ENCODE measurements at places on chromosomes 2 and 18.

GRCh38 chr2:75315436-75315835 lies 116.1 kb upstream of the TACR1 start:
- DNase-seq: no peak

GRCh38 chr2:9753665-9754531 lies 89.4 kb upstream of the TAF1B start:
- DNase-seq: no peak

- no peak for DNase-seq
Observed at GRCh38 chr2:197893403-197894177, 89.2 kb downstream of the PLCL1 start.

DNA sequence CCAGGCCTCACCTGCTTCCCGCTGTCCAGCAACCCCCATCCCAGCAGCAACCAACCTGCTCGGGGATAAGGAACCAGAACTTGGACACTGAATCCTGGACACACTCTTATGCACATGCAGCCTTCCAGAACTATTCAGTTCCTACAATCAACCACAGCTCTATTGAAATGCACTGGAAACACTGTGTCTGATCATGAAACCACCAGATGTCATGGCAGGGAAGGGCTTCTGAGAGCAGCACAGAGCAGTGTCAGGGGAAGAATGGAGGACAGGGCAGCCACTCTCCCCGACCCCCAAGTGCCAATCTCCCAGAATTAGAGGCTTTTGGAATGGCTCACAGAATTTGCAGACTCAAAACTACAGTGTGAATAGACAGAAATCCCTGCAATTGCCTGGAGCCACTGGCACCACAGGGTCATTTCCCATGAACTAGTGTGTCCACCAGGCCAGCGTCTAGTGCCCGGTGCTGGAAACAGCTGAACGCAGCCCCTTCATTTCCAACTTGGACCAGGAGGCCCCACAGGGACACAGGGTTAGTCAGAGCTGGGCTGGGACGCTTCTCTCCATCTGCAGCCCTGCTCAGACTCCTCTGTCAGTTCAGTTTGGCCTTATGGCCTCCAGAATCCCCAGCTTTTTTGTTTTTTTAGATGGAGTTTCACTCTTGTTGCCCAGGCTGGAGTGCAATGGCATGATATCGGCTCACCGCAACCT lies 25.5 kb downstream of the MRPL35 start:
- DNase-seq: no peak

DNA sequence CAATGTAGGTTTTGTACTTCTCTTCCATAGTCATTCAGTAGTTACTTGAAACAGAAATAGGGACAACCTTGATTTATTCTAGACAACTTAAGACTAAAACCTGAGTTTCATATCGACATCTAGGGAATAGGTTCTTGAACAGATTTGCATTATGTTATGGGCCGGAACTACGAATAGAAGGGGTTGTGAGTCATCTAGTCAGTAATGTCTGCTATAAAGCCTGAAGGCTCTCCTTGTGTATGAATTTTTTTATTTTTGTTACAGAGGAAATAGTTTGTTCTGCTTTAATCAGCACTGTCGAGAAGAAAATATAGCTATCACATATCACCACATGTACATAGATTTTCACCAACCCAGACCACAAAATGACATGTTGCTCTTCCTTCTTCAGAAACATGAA lies 17.3 kb upstream of the TRIM43 start:
- no peak for DNase-seq

- DNase-seq: no peak
Observed at GRCh38 chr2:219277703-219278654, 1.2 kb upstream of the DNAJB2 start.

- DNase-seq: no peak
Observed at GRCh38 chr2:74010087-74010541, 25.4 kb downstream of the TET3 start.

DNA sequence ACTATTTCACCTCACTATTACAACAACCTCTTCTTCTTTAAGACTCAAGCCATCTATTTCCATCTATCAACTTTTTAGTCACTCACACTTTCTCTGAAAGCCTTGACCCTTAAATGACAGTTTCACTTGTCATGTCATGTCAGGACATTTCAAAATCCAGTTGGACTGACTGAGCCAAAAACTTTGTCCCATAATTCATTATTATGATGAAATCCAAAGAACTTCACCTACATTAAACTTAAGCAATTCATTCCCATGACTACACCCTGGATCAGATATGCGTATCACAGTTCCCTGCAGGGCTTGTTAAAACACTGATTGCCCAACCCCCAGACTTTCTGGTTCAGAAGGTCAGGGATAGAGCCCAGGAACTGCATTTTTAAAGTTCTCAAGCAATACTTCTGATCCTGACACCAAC lies 26.5 kb downstream of the LDAH start:
- DNase-seq: no peak

DNA sequence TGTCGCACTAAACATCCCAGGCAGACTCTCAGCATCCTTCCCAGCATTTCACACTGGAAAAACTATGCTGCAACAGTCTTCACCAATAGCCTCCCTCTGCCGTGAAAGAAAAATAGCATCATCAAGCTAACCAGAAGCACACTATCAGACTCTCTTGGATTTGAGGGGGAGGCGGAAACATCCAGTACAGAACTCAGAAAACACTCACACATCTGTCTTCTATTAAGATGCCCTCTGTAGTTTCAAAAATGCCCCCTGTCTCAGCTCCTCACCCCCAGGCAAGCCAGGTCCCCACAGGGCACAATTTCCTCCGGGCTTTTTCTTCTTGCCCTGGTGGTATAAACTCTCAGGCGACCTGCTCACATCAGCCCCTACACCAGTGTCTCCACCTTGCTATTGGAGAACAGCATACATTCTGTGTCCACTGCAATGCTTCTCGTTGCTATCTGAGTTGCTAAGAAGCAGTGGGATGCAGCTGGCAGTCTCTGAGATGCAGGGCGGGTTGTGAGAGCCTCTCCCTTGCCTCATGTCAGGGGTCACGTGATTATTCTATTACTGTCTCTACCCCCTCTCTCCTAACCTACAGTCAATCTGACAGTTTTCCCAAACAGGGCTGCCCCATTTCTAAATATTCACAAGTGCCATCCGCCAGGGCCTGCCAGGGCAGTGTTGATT lies 189.9 kb downstream of the INO80D start:
- DNase-seq: no peak

DNA sequence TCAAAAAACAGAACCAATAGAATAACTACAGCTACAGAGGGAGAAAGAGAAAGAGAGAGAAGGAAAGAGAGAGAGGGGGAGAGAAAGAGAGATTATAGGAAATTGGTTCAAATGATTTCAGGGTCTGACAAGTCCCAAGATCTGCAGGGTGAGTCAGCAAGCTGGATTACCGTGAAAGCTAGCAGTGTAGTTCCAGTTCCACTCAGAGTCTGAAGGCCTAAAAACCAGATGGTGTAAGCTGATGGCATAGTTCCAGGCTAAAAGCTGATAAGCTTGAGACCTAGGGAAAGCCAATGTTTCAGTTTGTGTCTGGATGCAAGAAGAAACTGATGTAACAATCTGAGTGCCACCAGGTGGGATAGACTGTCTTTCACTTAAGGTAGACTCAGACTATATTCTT lies 397.7 kb downstream of the TRIB2 start:
- DNase-seq: no peak

GRCh38 chr2:238238311-238238765 lies 1.5 kb downstream of the HES6 start:
- no peak for DNase-seq

- DNase-seq: no peak
Observed at GRCh38 chr2:17813742-17814473, 2.4 kb upstream of the MSGN1 start.

DNA sequence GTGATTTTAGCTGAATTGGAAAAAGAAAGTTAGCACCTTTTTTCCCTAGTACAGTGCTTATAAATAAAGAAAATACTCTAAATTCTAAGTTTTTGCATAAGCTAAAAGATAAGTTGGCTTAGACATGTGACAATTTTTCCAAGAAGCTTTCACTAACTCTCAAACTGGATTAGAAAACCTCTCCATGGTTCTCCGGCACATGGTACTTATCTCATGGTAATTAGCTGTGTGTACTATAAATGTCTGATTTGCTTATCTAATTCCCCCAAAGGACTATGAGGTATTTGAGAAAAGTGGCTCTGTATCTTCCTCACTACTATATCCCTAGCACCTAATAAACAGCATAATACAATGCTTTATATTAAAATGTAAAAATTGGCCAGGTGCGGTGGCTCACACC lies 71.1 kb downstream of the ROCK1 start:
- DNase-seq: no peak

DNA sequence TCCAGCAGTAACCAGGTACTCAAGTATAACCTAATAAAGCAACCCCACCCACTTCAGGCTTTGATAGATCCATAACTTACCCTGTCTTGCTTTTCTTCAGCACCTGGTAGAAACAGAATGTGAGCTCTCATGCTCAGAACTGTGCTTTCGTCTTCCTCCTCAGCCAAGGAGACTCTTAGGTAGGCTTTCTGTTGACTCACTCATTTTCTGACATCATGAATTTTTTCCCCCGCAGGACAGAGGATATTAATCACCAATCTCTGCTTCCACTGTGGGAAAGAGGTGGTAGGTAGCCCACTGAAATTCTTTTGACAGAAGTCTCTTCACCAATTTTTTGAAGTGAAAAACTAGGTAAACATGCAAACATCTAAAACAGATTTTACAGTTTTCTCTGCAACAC lies 241.2 kb upstream of the KCNJ3 start:
- DNase-seq: no peak

DNA sequence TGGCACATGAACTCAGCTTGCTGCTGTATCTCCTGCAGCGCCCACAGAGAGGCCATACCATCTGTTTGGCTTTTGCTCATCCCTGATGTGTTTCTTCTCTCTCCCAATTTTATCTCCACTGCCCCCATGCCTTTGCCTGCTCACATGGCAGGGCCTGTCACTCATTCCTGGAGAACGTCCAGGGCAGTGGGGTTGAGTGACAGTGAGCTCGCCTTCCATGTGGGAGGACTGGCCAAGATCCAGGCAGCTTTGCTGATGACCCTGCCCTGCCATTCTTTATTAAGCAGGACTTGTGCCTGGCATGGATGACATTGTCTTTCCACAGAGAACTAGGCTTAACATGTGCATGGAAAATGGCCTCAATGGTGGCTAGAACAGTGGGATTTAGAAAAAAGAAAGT lies 230.5 kb upstream of the THSD7B start:
- DNase-seq: no peak

GRCh38 chr2:20449501-20450200 lies 2.8 kb downstream of the RHOB start:
- DNase-seq: no peak

- DNase-seq: no peak
Observed at GRCh38 chr18:71105994-71106546, 817.2 kb downstream of the SOCS6 start.

- no peak for DNase-seq
Observed at GRCh38 chr18:34115409-34116081, 109.2 kb downstream of the NOL4 start.

- DNase-seq: no peak
Observed at GRCh38 chr2:171237751-171238505, 77.2 kb upstream of the TLK1 start.

DNA sequence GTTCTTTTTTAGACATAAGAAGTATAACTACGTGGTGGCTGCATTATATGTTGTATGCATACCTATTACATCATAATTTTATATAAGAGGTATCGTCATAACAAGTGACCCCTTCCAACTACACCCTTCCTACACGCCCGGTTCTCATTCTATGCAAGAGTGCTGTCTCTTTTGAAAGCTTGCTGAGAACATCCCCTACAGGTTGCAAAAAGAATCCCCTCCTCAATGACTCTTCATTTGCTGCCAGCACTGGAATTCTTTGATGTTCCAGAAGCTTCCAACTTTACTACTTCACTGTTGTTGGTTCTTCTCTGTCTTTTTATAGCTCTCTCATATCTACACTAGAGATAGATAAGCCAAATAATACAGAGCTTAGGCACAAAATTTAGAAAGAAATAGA lies 66.4 kb downstream of the CDH7 start:
- no peak for DNase-seq

DNA sequence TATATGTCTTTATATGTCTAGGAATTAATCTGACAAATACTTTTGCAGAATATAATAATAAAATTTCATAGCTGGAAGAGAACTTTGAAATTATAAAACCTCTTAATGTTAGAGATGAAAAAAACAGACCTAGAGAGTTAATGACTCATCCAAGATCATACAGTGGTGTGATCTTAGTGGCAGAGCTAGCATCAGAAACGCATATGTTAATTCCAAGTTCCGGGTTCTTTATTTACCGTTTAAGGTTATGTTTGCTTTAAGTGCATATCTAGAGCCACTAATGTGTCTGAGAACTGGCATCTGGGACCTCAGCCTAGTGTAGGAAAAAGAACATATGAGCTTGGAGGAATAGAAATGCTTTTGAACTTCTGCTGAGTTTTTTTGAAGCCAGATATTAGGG lies 24.3 kb downstream of the CERS6 start:
- no peak for DNase-seq

DNA sequence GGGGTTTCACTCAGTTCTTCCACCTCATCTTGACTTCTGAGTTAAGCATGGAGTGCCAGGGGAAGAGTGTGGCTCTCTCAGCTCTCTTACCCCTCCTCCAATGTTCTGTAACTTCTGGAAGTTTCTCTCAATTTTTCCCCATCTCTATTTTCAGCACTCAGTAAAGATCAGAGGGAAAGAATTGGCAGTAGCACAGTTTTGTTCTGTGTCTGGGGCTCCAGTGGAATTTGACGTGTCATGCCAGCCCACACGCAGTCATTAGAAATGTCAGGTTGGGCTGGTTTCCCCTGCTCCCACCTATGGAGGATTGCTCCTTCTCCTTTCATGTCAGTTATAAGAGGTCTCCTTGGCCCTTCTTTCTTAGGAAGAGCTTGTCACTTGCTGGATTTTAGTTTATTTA lies 104.6 kb upstream of the COL3A1 start:
- no peak for DNase-seq

GRCh38 chr2:61671561-61672315 lies 133.6 kb upstream of the XPO1 start:
- no peak for DNase-seq

GRCh38 chr2:18244845-18245244 lies 315.6 kb downstream of the RDH14 start:
- DNase-seq: no peak
